HepG2 (cell line): ENCODE measurements at places on chromosomes 7 and 10.

DNA sequence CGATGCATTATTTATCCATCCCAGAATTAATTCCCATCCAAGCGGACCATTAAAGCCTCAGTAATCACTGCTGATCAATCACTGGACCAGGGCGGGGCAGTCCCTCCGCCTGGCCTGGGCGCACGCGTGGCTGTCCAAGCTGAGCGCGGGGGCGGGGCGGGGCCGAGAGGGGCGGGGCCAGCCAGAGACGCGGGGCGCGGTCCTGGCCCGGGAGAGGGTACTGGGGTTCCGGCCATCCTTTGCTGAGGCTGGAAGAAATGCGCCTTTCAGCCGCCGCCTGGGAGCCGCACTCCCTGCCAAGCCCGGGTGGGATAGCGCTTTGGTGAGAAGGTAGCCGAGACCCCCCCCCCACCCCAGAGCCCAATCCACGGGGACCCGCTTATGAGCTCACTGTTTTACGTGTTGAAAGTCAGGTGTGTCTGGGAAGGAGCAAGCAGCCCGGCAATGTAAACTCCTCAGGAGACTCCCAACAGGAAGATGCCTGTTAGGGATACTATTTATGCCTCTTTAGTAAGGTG is at the start of gene ARHGAP22:
Gene ARHGAP22, minus strand, starts transcription at position 83 of the 518 bp plus-strand sequence. CDS start 277 bp downstream, outside the sequence.
- no peak for DNase-seq

DNA sequence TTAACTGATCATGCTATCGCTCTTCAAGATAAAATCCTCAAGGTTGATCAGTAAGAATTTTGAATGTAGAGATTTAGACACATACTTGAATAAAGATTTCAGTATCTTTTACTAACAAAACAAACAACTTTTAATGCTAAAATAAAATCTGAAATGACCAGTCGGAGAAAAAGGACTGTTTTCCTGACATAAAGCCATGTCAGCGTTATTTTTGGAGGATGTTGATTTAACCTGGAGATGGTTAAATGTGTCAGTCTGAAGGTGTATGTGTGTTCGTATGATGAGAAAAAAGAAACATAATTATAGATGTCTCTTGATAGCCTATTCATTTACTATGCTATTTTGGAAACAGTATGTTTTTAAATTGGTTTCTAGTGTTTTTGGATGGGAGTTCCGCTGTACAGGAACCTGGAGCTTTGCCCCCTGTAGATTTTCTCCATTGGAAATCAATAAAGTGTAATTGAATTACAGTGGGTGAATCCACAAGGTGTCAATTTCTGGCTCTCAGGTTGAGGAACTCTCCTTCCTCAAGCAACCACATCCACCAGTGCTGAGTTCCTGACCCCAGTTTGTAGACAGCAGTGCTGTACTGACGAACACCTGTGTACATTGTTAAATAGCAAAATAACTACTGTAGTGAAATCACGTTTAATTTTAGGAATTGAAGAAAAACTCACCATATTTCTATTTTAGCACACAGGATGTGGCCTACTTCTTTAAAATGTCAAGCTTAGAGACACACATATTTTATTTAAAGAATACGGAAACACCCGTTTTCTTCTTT is 670.1 kb downstream of the MAGI2 start:
- no peak for DNase-seq

- DNase-seq = no peak
Observed at GRCh38 chr10:69677985-69678654, 48.1 kb downstream of the FAM241B start.

- no peak for DNase-seq
Observed at GRCh38 chr10:77630507-77630848, 7.1 kb downstream of the KCNMA1 start.

- no peak for DNase-seq
Observed at GRCh38 chr10:15469111-15469510, 98.0 kb upstream of the FAM171A1 start.

DNA sequence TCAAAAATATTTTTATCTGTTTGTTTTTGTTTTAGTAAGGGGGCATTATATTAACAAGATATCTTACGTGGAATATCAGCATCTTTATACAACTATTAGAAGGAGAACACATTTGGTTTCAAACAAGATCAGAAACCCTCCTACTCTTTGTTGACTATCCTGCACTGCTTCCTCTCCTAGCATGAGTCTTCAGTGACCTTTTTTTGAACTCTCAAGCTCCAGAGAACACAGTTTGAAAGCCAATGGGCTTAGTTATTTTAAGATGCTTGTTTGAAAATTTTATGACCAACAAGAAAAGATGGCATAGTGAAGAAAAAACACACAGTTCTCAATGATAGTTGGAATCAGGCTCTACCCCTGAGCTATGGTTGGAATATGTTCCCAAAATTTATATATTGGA is 37.2 kb upstream of the RTKN2 start:
- DNase-seq = no peak
